ENCODE measurements at places on chromosomes 6 and 20.
A peak's percentile ranks its signal among the peaks of the same experiment; 100 is the strongest.

DNA sequence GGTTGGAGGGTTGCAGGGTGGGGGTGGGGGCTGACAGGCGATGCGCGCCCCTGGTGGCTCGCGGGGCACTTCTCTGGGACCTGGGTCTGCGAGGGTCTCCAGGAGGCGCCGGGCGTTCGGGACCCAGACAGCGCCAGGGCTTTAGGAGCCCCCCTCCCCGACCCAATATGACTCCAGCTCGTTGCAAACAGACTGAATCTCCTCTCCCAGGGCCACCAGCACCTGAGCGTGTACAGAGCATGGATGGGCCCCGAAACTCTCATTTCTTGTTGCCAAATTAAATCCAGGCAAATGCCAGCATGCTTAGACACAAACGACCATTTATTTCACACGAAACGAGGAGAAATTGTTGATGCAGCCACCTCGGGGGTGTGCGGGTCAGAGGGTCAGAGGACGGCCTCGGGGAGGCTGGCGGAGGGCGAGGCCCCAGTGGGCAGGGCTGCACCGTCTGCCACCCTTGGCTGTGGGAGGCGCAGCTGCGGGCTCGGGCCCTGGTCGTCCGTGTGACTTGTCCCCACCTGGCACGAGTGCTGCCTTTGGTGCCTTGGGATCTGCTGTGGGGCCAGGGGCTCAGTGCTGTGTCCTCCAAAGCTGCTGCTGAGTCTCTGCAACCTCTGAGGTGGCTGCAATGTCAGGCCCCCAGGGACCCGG, 20.9 kb upstream of the GATA5 start:
- DNase-seq: no peak

GRCh38 chr6:93416571-93417420, 2.6 kb downstream of the EPHA7 start:
- DNase-seq: no peak

DNA sequence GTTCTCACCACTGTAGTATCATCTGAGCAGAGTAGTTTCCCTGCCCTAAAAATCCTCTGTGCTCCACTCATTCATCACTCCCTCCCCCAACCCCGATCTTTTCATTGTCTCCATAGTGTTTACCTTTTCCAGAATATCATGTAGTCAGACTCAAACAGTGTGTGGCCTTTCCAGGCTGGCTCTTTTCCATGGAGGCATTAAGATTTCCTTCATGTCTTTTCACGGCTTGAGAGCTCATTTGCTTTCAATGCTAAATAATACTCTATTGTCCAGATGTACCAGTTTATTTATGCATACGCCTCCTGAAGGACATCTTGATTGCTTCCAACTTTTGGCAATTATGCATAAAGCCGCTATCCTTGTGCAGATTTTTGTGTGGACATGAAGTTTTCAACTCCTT, 235.8 kb downstream of the PHACTR1 start:
- no peak for DNase-seq

DNA sequence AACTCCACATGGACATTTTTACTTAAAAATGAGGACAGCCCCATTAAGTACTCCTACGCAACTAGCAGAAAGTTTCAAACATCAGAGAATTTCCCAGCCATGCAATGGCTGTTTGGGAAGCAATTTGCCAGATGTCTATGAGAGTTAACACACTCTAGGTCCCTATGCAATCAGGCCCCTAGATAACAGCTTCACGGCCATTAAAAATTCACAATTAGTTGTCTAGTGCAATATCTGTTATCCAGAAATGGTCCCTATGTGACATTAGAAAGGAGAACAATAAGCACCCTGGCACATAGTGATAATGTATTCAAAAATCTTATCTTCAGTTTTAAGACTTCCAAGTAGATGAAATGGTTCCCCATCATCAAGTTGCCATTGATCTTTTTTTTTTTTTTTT, 174.3 kb upstream of the NRSN1 start:
- DNase-seq: no peak

DNA sequence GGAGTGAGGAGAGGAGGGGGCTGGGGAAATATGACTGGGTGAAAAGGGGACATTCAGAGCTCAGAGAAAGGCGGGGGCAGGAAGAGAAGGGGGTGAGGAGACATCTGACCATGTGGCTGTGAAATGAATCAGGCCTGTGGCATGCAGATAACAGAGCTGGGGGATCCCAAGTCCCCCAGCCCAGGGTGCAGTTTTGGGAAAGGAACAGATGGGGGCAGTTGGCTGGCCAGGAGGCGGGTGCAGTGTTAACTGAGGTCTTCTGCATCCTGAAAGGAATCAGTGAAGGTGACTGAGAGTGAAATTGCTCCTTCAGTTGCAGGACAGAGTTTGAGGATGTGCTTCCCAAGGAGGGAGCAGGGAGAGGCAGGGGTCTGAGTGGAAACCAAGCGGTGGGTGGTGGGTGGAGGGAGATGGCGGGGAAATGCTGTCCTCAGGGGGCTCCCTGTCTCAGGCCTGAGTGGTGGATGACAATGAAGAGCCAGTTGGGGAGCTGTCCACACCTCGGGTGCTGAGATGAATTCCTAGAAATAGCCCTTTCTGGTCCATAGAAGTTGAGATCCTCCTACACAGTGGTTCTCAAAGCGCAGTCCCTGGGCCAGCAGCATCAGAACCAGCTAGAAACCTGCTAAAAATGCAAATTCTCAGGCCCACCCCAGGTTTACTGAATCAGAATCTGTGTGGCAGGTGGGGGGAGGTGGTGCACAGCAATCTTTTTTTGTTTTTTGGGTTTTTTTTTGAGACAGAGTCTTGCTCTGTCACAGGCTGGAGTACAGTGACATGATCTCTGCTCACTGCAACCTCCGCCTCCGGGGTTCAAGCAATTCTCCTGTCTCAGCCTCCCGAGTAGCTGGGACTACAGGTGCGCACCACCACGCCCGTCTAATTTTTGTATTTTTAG, 26.0 kb upstream of the CCDC167 start:
- no peak for DNase-seq

- DNase-seq: no peak
Measured at GRCh38 chr6:100665041-100665380, 200.3 kb upstream of the SIM1 start.

GRCh38 chr20:64049060-64049877, at the start of gene SOX18:
Gene SOX18 (minus strand): TSS chr20:64049639. CDS start chr20:64049516, 123 bp downstream.
- DNase-seq: no peak

DNA sequence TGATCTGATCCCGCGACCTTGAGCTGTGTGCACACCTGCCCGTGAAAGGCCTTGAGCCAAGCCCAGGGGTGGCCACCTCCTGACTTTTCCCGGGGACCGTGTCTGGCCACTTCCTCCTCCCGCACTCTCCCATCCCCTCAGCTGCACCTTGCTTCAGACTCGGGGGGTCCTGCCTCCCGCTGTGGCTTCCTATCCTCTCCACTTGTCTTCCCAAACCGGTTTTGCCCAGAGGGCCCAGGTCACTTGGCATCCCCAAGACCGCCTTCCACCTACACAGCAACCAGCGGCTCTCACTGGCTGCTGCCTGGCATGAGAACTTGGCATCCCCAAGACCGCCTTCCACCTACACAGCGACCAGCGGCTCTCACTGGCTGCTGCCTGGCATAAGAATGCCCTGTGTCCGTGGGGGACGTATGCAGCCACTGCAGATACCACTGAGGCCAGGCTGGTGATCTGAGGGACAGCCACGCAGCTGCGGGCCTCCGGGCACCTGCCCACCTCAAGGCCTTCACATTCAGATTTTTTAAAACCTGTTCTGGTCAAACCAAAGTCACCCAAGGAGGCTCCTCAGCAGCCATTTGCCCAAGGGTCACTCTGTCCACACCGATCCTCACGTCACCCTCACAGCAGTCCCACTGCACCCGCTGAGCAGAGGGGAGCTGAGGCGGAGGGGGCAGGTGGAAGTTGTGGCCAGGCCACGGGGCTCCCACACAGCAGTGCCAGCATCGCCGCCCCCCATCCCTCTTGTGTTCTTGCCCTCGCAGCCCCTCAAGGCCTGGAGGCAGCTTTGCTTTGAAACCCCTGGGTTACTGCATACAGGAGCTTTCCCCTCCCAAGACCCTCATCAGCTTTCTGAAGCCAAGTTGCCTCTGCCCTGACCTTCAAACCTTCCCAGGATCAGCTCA, 245.5 kb downstream of the TAF4 start:
- DNase-seq: no peak

DNA sequence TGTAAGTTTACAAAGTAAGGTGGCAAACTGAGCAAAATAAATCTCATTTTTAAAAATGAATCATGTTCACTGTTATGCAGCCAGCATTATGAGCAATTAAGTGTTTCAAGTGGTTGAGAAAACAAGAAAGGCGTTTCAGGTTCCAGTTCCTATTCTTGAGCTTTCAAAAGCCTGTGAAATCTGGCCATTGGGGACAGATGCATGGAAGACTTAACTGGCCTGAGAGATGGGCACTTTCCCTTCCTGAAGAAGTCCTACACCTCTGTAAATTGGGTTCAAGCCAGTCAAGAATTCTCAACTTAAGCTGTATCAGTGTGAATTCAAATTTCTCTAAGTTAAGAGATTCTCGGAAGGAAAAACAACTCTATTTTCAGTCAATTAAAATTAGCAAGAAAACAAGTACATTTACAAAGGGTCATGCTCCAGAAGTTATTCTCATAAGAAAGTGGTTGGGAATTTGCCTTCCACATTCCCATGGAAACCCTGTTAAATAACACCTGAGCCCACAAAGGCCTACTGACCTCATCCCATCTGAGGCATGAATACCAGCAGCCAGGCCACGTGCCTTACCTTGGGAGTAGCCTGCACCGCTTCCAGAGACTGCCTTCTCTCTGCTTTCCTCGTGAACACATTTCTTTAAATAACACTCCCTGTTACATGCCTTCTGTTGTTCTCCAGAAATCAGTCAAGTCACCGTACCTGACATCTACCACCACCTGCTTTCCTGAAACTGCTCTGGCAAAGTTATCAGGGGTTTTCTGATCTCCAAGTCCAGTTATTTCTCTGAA, 19.4 kb downstream of the MAP3K5 start:
- DNase-seq: no peak

- DNase-seq: peak; percentile 62
Measured at GRCh38 chr20:31822421-31823330, 3.5 kb downstream of the MYLK2 start.

GRCh38 chr20:48308882-48309281, 518.9 kb downstream of the PREX1 start:
- no peak for DNase-seq

DNA sequence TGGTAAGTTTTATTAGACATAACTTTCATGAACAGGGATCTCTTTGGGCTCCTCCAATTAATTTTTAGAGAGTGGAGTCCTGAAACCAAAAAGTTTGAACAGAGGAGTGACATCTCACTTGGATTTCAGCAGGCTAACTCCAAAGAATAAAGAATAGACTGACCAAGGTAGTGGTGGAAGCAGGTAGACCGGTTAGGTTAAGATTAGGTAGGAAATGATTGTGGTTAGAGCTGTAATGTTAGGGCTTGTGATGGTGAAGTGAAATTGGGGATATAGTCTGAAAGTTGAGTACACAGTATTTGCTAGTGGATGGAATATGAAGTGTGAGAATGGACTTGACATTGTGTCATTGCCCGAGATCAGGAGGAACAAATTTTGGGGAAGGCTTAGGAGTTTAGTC, 27.8 kb downstream of the QKI start:
- no peak for DNase-seq

GRCh38 chr20:57481281-57481711, 43.6 kb downstream of the CTCFL start:
- DNase-seq: no peak

DNA sequence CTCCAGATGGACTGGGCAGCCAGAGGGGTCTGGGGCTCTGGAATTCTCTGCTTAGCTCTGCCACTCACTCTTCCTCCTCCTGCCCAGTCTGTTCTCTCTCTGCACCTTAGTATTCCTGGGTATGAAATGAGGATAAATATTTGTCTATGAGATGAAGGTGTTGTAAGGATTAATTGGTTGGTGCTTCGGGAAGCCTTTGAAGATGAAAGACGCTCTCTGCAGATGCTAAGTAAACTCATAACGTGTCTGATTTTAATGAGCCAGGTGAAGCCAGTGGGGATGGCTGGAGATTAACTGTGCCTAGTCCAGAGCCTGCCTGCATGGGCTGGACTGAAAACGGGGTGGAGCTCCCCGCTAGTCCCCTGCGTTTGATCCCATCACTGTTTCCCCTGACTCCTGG, 23.1 kb upstream of the TCP11 start:
- DNase-seq: no peak

DNA sequence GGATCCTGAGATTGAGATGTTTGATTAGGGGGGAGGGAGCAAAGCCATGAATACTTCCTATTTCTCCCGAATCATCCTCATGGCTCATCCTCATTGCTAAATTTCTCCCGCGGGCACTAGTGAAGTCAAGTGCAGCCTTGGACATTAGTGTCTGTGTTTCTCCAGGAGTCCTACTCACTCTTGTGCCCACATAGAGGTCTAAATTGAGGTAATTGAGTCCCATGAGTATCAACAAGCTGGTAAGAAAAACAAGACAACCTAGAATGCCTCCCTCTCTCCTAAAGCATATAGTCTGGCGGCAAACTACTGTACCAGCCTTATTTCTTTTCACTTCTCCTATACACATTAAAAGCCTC, 420 bp downstream of the CENPQ start:
- no peak for DNase-seq

DNA sequence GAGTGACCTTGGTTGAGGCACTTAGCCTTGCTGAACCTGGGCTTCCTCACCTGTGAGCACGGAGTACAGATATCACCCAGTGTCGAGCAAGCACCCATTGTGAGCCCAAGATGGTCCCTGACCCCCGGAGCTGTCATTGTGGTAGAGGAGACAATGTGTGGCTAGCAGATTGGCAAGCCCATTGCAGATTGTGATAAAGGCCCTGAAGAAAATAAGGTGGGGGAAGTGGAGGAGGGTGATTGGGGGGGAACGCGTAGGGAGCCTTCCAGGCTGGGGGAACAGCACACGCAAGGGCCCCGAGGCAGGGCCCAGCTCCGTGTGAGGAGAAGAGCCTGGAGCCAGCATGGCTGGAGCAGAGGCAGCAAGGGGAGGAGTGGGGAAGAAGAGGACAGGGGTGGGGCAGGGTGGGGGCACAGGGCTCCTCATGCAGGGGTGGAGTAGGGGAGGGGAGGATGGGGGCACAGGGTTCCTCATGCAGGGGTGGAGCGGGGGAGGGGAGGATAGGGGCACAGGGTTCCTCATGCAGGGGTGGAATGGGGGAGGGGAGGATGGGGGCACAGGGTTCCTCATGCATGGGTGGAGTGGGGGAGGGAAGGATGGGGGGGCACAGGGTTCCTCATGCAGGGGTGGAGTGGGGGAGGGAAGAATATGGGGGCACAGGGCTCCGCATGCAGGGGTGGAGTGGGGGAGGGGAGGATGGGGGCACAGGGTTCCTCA, 7.0 kb downstream of the CEBPB start:
- no peak for DNase-seq

DNA sequence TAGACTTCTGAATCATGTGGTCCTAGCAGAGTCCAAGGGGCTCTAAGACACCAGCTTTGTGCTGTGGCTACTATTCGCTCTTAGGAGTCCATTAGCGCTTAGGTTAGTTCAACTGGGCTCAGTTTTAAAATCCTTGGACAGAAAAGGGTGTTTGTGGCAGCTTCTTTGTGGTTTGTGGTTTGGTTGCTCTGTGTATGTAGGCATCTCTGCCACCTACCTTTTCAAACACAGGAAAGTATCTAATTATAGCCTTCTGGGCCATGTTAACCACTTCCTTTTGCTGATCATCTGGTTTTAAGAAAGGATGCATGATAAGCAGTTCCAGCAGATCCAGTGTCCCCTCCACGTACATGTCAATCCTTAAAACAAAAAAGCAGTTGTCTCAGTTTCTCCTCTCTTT, 10.8 kb downstream of the GSTA4 start:
- no peak for DNase-seq

All from stimulated activated CD8-positive, alpha-beta memory T cell treated with anti-CD3 and anti-CD28 coated beads, Interleukin-4, amount 100 ng/mL, for 1 hour (primary cell).